NCI-H187 treated with DMSO at 0.1 percent for 48 hours (cell line): ENCODE measurements at places on chromosomes 7 and 10.

GRCh38 chr10:46050941-46051623 is 5.0 kb upstream of the MSMB start:
- no peak for DNase-seq

DNA sequence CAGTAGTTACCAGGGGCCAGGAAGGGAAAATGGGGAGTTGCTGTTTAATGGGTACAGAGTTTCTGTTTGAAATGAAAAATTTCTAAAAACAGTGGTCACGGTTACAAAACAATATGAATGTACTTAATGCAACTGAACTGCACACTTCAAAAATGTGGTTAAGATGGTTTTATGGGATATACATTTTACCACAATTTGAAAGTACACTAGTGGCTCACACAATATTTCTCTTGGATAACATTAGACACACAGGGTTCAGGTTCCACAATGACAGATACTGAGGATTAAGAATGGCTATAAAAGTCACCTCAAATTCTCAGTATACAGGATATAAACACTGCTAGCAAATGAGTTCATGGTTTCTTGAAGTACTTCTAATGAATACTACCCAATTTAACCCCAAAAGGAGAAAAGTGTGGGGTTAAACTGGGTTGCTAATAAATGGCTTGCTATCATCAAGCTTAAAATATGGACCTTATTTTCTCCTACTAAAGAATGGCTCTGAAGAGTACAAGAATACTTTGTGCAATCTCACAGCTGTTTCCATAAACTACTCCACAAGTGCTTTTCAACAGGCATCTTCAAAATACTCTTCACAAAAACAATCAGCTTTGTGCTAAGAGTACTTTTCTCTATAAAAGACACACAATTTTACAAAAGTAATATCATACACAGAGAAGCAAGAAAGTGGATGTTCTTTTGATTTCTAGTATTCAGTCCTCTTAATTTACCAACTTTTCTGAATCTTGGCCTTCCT is 92.9 kb downstream of the SRPK2 start:
- DNase-seq: no peak

DNA sequence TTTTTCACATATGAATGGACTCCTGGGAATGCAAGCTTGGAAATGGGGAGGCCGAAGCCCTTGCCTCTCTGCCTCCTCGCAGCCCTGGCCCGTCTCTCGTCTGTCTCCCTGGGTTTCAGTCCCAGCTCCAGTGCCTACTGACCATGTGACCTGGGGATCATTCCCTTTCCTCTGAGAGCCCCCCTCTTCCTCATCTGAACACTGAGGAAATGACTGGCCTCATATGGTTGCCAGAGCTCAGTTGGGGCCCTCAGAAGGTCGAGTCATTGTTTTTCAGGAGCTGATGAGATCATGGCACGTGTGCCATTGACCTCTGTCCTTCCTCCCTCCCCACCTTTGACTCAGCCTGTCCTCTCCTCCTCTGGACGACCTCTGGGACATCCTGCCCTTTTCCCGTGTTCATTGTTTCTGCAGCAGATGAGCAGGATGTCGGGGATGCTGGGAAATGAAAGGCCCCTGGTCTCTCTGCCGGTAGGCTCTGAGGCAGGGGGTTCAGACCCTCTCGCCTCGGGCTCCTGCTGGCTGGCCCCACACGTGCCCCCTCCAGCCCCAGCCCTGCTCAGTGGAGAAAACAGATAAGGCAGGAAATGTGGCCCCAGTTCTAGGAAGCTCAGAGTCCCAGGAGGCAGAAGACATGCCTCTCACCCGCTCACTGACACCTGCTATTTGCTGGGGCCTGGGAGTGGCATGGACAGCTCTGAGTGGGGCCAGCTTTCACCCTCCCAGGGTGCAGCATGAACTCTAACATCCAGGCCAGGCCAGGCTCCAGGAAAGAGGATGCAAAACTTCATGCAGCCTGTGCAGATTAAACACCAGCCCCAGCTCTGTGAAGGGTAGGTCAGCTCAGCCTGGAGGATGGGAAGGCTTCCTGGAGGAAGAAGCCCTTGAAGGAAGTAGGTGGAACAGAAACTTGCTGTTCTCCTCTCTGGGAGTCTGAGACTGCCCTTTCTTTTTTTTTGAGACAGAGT is 8.3 kb upstream of the PPP1R35 start:
- DNase-seq: no peak

GRCh38 chr10:71765906-71766716 is 7.2 kb downstream of the VSIR start:
- no peak for DNase-seq

DNA sequence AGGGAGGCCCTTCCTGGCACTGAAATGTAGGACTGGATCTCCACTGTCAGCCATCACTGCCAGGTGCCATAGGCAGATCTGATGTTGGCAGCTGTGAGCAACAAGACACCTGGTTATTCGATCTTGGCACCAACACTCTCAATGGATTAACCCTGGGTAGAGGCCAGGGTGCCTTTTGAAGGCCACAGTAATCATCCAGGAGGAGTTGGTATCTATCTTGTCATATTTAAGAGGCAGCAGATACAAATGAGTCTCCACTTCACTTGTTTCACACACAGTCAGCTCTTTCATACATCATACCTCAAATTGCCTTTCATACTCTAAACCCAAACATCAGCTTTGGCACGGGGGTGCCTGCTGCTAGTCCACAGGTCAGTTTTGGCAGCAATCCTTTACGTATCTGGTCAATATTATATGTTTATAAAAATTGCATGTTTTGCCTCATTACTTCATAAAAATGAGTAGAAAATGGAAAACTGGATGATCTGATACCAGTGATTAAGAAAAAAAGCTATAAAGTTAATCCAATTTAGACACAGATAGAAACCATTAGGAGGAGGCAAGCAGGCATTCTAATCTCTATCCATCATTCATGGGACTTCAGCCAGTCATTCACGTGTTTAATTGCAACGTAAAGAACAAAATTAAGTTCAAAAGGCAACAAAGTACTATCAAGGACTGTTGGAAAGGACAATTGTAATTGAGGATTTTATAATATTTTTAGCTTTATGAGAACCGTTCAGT is 12.7 kb upstream of the CACUL1 start:
- DNase-seq: no peak

GRCh38 chr10:98267069-98267893 is 713 bp downstream of the LOXL4 start:
- no peak for DNase-seq

DNA sequence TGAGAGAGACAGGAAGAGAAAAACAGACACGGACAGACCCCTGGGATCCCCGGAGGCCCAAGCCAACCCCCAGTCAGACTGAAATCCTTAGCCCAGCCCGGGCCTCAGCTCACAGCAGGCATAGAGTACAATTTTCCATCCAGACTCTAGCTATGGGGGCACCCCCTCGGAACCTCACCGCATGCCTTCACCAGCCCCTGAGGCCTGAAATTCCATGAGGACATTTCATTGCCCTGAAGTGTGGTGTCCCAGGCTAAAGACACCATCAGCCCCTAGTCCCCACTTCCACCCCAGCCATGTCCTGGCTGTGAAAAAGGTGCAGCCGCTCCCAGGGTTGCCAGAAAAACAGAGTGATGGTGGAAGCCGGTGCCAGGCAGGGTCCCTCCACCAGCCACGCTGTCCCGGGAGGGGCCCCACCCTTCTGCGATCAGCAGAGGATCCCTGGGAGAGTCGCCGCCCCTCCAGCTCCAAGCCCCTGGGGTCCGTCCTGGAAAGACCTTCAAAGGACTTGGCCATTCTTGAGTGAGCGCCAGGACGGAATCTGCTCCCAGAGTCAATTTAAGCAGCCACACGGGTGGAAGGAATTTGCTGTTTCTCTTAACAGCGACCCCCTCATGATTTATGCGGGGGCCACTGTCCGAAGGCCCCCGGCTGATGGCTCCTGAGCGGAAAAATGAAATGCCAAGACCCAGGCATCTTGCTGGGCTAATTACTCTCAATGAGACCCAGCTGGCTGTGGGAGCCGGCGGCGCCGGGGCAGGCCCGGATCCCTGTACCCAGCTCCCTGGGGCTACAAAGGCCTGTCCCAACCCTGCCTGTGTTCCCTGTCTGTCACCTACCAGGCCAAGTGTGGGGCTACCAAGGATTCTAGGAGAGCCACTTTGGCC is 23.2 kb downstream of the MYL10 start:
- DNase-seq: no peak

GRCh38 chr7:44754802-44755697 is 6.4 kb downstream of the ZMIZ2 start:
- no peak for DNase-seq

DNA sequence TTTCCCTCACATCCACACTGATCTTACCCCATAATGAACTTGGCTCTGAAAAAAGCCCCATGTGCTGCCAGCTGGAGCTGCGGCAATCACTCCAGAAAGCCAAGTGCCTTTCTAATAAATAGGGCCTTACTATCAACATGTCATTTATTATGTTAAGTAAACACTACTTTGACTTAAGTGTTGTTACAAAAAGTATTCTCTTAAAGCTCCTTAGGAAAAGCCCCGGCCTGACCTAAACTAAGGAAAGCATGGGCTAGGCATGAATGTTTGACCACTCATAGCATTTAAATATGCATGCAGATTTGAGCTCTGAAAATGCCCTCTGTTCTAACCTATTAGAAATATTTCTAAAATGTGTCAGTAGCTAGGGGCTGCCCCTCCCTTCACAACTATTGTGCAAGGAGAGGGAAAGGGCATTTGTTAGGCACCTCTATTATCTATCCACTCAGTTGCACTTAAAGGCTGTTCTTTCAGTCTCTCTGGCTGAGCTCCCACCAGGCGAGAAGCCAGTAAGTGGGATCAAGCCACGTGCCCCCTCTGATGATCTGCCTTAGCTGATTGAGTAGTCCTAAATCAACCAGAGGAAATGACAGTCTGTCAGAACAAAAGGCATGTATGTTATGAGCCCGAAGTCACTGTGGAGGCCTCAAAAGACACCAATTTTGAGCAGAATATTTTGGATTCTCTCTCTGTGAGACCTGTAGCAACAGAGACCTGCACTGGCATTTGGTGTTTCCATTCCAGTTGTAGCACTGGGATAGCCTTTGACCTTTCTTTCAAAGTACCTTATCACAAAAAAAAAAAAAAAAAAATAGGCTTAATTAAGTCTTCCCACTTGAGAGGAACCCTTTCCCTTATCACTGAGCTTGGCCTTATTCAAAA is 77.1 kb downstream of the ITGB8 start:
- DNase-seq: peak; percentile 52

GRCh38 chr7:1127001-1127400 is 33.0 kb downstream of the ZFAND2A start:
- no peak for DNase-seq

GRCh38 chr7:29865526-29865925 is 59.2 kb downstream of the WIPF3 start:
- no peak for DNase-seq

DNA sequence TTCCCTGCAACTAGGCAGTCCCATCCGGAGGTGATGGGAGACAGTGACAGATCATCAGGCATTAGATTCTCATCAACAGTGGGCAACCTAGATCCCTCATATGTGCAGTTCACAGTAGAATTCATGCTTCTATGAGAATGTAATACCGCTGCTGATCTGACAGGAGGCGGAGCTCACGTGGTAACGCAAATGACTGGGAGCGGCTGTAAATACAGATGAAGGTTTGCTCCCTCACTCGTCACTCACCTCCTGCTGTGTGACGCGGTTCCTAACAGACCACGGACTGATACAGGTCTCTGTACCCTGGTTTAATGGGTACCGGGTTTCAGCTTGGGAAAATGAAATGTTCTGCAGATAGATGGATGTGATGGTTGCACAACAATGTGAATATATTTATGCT is 47.8 kb upstream of the PIK3AP1 start:
- no peak for DNase-seq

DNA sequence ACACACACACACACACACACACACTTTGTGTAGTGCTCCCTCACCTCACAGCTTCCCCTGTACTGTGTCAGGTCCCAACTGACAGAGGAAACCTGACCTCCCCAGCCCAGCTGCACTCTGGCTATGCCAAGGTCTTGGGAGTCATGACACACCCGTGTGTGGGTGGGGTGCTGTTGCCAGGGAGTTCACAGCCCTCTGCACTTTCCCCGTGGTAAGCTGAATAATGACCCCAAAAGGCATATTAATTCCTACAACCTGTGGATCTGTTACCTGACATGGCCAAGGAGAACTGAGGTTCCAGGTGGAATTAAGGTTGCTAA is 8.9 kb upstream of the NANOS1 start:
- no peak for DNase-seq

- no peak for DNase-seq
Observed at GRCh38 chr10:64952042-64952441, 1430.8 kb downstream of the REEP3 start.

GRCh38 chr7:81533426-81533825 is 236.4 kb downstream of the HGF start:
- no peak for DNase-seq

DNA sequence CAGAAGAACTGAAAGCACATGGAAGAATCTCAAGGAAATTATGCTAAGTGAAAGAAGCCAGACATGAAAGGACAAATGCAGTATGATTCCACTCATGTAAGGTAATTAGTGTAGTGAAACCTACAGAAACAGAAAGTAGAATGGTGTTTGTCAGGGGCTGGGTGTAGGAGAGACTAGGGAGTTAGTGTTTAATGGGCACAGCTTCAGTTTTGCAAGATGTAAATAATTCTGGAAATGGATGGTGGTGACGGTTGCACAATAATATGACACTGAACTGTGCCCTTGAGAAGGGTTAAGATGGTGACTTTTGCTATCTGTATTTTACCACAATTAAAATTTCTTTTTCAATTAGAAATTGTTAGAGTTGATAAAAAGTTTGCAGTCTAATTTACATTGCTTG is 157.3 kb upstream of the ADCY1 start:
- no peak for DNase-seq
